ACHN (cell line): ENCODE measurements at places on chromosomes 1 and 21.

- no peak for DNase-seq
Observed at GRCh38 chr1:47703156-47703825, 265.4 kb downstream of the FOXD2 start.

- DNase-seq = no peak
Observed at GRCh38 chr1:79646880-79647279, 640.4 kb upstream of the ADGRL4 start.

DNA sequence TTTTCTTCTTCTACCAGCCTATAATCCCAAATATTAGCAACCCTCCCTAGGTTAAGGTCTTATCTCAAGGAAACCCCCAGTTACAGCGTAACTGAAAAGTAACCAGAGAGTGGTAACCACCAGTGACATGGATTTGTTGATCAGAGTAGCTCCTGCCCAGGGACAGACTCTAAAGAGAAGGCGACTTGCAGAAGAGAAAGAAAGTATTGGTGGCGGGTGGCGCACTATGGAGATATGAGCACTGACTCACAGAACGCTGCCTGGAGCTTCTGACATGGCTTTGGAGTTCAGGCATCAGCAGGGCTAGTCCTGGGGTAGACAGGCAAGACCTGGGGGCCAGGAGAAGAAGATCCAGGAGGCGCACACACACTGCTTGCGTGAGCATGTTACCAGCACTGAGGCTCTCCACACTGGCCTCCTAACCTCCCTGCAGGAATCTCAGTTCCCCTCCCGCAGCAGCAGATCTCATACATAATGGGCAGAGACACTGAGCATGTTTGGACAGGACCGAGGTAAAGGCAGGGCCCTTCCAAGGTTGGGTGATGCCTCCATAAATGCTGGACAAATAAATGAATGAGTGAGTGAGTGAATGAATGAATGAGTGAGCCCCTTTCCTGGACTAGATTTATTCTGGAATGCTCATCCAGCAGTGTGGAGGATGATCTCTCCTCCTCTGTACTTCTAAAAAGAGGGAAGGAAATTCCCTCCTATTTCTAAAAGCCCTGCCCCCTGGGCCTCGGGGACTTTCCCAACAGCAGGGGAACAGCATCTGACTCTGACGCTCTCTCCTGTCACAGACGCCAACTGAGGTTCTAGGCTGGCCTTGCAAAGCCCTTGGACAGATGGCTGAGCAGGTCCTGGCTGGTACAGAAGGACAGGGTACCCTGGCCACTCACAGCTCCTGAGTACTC lies 175.5 kb downstream of the CLIC6 start:
- no peak for DNase-seq

GRCh38 chr1:109598655-109599054 lies 20.8 kb downstream of the GNAT2 start:
- DNase-seq = no peak

- DNase-seq = no peak
Observed at GRCh38 chr1:177443003-177443402, 272.2 kb downstream of the BRINP2 start.
